ENCODE measurements at places on chromosomes 11 and 22.

DNA sequence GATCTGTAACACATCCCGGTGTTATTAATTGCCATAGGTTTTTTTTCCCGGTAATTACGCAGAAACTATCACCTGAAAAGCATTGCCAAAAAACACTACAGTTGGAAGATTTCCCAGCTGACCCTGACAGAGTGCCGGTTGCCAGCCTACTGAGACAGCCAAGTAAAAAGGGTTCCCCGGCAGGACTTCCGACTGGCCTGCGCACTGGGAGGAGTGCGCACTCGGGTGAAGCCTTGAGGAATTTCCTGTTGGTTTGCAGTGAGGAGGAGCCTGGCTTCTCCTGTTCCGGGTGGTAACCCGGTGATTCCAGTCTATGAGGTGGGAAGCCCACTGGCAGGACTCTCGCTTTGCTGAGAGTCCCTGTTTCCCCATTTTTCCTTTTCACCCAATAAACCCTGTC, 52.1 kb downstream of the CNTF start:
- DNase-seq: no peak

GRCh38 chr11:89433278-89433677, 57.9 kb downstream of the NOX4 start:
- no peak for DNase-seq

- no peak for DNase-seq
These were observed 34.9 kb downstream of the OR10A6 start for GRCh38 chr11:7896009-7896785.

DNA sequence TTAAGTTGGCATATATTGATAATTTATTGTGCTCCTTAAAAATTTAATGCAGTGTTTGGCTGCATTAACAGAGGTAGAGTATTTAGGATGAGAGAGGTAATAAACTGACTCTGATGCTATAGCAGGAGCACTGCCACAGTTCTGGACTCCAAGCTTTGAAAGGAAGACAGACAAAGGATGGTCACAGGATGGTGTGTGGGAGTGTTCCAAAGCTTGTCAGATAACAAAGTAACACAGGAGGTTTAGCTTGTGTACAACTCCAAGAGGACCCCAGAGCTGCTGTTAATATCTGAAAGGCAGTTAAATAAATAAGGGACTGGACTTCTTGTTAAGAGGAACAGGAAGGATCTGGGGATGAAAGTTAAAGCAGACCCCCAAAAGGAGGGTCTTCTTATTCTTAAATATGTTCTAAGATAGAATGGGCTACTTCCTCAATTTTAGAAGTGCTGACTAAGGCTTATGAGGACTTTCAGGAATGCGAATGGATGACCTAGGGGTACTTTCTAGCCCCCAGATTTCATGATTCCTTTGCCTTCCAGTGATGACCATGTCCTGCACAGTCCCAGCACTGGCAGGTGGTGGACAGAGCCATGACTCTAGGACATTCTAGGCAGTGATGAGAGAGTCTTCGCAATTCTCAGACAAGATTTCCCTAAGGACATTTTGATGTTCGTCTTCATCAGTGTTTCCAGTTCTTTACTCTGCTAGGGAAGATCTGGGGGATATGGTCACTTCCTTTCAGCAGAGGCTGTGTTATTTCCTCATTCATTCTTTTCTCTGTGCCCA, 149.1 kb upstream of the RASSF10 start:
- DNase-seq: no peak

DNA sequence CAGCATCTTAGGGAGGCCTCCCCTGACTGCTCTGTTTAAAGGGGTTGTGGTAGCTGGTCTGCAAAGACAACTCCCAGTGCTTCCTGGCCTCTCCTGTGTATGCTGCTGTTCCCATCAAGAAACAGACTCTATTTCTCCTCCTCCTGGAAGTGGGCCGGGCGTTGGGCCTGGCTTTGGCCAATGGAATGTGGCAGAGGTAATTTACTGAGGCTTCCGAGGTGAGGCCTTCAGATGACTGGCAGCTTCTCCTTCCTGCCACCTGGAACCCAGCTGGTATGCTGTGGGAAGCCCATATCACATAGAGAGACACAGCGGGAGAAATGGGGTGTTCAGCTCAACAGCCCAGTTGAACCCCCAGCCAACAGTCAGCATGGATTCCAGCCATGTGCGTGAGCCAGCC, 25.1 kb upstream of the EIF3D start:
- DNase-seq: no peak

GRCh38 chr11:42422090-42422489, 889.7 kb upstream of the API5 start:
- DNase-seq: no peak

DNA sequence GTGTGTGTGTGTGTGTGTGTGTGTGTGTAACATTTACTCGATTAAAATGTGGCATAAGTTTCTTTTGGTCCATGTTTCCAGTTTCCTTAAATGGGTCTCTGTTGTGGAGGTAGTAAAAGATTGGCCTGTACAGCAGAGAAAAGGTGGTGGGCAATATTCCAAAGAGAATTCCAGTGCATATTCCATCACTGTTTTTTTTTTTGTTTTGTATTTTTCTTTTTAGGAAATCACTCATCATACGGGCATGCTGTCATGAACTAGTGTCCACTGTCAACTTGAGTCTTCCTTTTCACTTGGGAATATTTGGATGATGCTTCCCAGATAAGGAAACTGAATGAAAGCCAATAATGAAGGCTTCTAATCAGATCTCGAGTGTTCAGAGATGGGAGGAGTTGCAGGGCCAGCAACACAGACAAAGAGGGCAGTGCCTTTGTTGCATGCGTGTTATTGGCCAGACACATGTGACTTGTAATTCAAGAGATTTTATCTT, 95.2 kb upstream of the PDGFD start:
- DNase-seq: no peak

GRCh38 chr11:26767060-26767459, 45.2 kb upstream of the SLC5A12 start:
- DNase-seq: no peak

DNA sequence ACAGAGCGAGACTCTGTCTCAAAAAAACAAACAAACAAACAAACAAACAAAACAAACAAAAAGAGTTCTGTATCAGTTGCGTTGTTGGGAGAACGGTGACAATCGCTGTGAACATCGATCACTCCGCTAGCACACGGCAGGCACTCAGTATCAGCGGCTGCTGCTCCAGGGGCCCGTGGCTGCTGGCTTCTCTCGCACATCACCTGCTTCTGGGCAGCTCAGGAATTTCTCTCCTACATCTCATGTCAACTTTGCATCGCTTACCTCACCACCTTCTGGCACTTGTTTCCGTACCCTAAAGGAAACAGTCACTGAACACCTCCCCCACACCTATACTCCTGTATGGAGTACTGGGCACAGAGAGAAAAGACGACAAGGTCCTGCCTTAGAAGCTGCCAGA, 70.3 kb upstream of the WNT7B start:
- no peak for DNase-seq

- no peak for DNase-seq
These were observed 74.8 kb downstream of the NAT10 start for GRCh38 chr11:34180040-34180813.

- no peak for DNase-seq
These were observed 47.7 kb upstream of the GAB2 start for GRCh38 chr11:78465169-78465942.

DNA sequence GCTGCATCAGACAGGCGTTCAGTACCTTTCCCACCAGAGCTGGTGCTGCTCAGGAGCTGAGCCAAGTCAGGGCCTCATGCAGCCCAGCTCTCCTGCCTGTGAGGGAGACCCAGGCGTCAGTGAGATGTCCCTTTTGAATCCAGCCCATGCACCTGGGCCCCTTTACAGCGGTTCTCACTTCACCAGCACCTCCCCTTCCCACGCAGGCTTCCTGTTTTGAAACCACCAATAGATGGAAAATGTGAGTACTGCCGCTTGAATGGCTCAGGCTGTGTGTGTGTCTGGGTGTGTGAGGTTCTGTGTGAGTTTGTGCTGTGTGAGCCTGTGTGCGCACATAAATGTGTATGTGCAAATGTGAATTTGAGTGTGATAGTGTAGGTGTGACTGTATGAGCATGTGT, 88.4 kb downstream of the UBASH3B start:
- peak; percentile 65 for DNase-seq

DNA sequence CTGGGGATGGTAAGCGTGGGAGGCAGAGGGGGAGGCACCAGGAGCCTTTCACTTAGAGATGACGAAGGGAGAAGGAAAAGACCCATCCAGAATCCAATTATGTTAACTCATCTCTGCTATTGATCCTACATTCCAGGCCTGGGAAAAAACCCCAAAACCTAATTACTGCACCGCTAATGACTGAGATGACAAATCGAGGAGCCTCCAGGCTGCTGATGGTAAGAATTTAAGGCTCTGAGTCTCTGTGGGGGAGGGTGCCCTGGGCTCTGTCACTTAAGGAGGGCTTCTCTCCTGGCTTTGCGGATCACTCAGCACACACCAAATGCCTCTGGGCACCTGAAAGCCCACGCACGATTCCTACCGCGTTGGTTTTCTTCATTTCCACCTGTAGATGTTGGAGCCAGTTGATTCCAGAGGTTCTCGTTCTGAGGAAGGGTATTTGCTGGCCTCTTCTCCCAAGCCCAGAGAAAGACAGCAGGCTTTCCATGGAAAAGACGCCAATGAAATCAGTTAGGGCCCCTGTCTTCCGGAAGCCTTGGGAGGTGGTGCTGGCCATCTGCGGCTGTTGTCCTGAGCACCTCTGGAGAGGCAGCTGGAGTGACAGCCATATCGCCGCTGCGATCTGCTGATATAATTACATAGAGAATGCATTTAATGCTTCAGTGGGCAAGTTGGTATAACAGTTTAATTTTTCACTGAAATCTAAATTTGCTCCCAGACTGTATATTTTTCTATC, 751.2 kb downstream of the BRD1 start:
- DNase-seq: no peak

DNA sequence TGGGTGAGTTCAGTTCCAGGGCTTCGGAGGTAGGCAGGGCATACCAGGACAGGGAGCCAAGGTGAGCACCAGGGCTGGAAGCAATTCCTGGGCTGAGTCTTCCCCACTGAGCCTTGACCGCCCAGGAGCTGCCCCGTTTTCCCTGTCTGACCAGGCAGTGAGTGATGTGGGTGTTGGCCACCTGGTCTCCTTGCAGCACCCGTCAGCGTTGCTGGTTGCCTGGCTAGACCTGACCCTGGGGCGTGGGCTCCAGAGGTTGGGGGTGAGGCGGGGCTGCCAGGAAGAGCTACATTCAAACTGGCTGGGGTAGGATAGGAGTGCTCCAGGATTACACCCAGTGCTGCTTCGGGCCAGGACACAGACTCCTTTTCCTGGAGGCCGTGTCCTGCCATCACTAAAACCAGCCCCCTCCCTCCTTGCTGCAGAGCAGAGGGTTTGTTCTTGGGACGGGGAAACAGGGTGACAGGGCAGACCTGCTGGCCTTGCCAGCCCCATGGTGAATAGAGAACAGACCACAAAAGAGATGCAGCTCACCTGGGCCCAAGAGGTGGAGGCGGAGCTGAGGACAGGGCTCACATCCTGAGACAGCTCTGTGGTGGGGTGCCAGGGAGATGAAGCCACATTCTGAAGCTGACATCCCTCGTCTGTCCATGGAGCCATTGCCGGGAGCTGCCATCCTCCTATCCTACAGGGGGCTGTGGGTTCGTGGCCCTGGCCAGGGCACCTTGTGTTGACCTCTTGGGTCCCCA, 14.2 kb downstream of the INCENP start:
- DNase-seq: no peak

- no peak for DNase-seq
These were observed 21.3 kb upstream of the CTSD start for GRCh38 chr11:1784761-1785650.

DNA sequence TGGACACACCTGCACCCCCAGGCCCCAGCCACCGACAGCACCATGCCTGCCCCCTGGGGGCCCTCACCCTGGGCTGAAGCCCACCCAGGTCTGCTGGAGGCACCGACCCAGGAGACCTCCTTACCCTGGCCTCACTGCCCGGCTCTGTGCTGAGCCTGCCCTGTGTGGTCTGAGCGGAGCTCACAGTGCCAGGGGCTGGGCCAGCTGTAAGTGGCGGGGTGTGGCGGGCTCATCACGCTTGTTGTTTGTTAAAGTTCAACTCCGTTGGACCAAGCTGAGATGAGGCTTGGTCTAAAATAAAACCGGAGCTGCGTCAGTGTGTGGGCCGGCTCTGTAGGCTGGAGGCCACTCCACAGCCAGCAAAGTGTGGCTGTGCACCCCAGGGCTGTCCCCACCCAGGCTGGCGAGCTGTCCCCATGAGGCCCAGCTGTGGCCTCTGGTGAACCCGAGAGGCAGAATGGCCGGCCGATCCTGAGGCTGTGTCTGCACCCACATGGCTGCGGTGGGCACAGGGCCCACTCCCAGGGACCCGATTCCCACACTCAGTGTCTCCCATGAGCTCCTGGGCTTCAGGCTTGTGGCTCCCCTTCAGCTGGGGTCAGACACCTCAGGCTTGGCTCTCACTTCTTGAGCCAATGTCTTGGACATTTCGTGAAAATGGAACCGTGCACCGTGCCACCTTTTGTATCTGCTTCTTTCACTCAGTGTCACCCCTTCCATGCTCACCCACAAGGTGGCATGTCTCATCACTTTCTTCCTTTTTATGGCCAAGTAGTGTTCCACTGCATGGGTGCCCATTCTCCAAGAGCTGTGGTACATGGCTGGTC, 137.9 kb downstream of the CTTN start:
- no peak for DNase-seq

GRCh38 chr11:13942971-13943381, 19.5 kb upstream of the SPON1 start:
- no peak for DNase-seq

DNA sequence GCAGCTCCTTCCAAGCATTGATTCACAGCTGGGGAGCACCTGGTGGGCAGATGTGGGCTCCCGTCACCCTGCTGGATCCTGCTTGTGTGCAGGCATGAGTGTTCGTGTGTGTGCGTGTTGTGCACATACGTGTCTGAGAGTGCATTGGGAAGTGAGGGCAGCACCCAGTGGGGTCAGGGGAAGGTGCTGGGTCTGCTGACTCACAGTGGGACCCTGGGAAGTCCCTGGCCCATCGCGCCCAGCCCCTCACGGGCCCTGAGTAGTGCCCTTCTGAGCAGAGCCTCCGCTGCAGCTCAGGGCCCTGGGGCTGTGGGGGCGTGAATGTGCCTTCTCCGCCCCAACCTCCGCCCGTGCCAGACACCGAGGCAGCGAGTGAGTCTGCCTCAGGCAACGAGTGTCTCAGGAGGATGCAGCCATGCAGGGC, 36.8 kb downstream of the WNT11 start:
- no peak for DNase-seq

GRCh38 chr11:9459667-9460321, 1.0 kb upstream of the ZNF143 start:
- no peak for DNase-seq

- DNase-seq: no peak
These were observed 88.5 kb upstream of the ALX4 start for GRCh38 chr11:44398266-44399030.

- DNase-seq: no peak
These were observed 29.6 kb upstream of the FIBIN start for GRCh38 chr11:26964339-26964738.
